ENCODE measurements at places on chromosomes 6 and 20.

DNA sequence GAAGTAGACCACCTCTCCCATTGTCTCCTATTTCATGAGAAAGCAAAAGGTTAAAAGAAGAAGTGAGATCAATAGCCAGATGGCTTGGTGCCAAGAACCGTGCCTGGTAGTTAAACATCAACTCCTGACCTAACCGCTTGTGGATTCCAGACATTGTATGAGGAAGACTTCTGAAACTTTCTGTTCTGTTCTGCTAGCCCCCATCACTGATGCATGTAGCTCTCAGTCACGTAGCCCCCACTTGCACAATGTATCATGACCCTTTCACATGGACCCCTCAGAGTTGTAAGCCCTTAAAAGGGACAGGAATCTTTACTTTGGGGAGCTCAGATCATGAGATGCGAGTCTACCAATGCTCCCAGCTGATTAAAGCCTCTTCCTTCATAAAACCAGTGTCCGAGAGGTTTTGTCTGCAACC lies 301.2 kb downstream of the RNGTT start:
- DNase-seq: no peak

DNA sequence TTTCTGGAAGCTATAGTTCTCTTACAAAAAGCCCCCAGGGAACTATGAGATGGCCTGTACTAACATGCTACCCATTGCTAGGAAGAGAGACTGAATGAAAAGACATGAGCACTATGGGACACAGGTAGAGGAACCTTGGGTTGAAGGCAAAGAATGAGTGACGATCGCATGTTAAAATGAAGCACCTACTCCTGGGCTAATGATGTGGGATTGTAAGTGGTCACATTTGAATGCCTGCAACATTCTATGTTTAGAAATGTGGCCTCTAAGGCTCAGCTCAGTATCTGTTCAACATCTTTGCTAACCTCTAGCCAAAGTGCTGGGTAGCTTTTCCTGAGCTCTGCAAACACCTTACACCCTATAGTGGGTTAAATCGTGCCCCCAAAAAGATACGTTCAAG lies 5.2 kb upstream of the ZC3H12D start:
- no peak for DNase-seq

DNA sequence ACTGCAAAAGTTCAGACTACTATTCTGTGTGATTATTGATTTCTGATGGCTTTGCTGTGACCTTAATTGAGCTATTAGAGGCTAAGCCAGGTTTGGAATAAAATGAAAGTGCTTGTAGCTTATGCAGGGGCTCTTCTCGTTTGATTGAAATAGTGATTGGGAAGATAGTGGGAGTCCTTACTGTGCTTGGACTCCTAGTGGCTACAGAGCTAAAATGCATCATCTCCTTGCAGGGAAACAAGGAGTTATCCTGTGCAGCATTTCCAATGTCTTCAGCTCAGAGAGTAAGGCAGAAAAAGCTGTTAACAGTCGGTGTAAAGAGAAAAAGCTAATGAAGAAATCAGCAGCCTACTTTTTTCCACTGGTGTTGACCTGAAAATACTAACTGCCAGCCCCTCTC lies 173.5 kb downstream of the SLC35F1 start:
- no peak for DNase-seq

- DNase-seq: no peak
Observed at GRCh38 chr20:37922016-37922415, 19.1 kb downstream of the VSTM2L start.

DNA sequence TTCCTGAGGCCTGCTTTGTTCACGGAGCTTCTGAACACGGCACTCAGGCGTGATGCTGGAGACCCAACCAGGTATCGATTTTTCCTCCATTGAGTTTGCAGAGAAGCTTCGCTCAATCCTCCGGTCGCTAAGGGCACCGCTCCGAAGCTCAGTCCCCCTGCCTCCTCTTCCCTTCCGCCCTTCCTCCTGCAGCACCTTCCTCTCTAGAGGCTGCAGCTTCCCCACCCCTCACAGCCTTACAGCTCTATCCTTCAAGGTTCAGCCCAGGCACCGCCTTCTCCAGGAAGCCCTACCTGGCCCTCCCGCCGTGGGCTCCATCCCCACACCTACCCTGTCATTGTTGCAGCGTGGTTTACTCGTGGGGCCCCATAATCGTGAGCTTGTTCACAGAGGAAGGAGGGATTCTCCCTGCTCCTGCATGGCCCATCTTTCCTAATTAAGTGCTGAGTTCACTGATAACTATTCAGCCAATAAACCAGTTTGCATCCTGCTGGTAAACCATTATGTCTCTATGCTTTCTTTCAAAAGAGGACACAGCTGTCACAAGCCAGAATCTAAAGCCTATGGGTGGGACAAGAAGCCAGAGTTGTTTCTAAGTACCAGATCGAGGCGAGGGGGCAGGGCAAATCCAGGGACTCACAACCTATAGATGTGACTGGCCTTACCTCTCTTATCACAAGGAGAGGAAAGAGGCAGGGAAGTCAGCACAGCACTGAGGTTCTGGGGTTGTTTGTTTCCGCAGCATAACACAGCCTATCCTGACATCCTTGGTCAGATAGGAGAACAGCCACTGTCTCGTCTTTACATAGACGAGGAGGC lies 152.0 kb downstream of the GRM4 start:
- no peak for DNase-seq

DNA sequence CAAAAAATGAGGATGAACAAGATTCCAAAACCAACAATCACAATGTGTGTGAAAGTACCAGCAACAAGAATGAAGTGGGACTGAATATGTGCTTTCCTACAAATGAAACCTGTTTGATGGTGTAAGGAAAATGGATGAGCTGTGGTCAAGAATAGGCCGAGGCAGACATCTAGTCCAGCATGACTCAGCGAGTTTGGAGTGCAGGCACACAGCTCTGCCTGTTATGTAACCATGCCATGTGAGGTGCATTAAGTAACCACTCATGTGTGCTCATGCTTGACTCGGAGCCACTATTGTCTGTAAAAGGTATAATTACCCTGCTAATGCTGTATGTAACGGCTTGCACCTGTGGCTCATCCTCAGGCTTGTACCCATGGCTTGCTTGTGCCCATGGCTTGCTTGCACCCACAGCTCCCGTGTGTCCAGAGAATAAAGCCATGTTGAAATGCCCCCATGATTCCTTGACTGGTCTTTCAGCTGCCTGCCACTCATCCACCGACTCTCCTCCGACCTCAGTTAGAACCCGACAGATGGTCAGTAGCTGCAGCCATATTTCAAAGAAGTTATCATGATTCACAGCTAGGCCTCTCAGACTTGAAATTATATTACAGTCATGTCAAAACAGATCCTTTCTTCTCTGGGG lies 98.7 kb downstream of the BACH2 start:
- peak; percentile 12 for DNase-seq

GRCh38 chr20:19631410-19631809 lies 126.6 kb upstream of the RIN2 start:
- DNase-seq: no peak

- DNase-seq: no peak
Observed at GRCh38 chr6:154726887-154727286, 6.3 kb upstream of the SCAF8 start.

DNA sequence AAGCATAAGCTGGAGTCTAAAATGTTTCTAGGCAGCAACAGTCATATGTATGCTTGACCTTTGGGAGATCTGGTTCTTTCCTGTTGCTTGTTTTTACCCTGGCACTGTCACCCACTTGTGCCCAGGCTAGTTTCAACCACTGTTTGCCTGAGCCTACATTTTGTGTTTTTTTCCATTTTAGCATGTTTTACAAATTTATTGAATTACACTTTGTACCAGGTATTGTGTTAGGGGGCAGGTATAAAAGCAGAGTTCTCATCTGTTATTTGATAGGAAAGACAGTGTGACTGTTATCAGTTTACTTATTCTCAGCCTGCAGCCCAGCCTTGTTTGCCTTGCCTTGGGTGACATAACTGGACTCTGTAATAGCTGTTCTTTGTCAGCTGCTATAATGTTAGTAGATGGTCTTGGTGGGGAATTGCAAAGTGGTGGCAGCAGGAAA lies 147.0 kb downstream of the CDKAL1 start:
- DNase-seq: no peak

- DNase-seq: no peak
Observed at GRCh38 chr20:8898823-8899222, 170.1 kb upstream of the PLCB4 start.

DNA sequence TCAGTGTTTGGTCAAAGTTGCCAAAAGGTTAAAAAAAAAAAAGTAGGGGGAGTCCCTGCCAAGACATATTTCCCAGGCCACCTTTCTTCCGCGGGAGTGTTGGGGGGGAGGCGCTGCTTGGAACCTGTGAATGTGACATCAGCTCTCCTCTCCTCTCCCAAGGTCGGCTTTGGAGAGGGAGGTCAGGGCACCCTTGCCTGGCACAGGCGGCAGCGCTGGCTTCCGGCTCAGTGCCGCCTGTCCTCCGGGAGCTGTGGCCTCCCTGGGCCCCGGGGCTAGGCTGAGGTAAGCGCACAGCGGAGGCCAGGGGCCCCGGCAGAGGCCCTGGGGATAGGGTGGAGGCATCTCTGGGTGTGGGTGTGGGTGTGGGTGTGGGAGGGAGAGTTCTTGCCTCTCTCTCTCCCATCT lies 1.9 kb upstream of the EDN1 start:
- no peak for DNase-seq

- DNase-seq: peak; percentile 19
Observed at GRCh38 chr6:11242711-11243110, 10.2 kb upstream of the NEDD9 start.

DNA sequence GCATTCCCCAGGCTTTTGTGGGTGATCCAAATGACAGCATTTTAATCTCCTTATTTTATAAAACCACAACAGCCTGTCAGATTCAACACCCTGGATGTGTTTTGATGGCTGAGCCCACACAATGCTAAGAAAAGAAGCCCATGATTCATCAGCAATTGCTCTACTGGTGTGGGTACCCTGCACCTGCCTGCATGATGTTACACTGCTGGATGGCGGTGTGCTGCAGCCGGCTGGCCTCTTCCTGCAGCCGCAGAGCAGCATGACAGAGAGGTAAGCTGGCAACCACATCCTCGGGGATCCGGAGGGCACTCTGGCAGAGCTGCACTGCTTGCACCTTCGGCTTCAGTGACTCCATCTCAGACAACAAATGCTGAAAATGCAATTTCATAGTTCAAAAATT lies 327.5 kb downstream of the SYNE1 start:
- DNase-seq: no peak

- DNase-seq: no peak
Observed at GRCh38 chr6:14719270-14719669, 526.6 kb upstream of the JARID2 start.

GRCh38 chr6:148295261-148295887 lies 47.3 kb upstream of the SASH1 start:
- no peak for DNase-seq

DNA sequence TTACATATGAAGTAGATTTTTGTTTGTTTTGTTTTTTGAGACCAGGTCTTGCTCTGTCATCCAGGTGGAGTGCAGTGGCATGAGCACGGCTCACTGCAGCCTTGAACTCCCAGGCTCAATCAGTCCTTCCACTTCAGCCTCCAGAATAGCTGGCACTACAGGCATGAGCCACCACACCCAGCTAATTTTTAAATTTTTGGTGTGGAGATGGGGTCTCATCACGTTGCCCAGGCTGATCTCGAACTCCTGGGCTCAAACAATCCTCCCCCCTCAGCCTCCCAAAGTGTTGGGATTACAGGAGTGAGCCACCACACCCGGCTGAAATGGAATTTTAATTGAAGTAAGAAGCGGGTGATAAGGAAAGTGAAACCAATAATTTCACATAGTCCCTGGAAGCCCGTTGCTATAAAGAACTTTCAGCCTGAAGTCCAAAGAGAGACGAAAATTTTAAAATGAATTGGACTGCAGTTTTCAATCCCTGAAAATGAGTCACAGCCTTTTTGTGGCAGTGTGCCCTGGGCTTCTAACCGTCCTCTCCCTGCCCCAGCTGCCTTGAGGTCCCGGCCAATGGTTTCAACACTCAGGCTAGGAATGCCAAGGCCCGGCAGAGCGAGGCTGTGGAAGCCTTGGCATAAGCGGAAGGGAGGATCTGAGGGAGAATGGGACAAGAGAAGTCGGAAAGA lies 757 bp downstream of the RAET1E start:
- peak; percentile 94 for DNase-seq

DNA sequence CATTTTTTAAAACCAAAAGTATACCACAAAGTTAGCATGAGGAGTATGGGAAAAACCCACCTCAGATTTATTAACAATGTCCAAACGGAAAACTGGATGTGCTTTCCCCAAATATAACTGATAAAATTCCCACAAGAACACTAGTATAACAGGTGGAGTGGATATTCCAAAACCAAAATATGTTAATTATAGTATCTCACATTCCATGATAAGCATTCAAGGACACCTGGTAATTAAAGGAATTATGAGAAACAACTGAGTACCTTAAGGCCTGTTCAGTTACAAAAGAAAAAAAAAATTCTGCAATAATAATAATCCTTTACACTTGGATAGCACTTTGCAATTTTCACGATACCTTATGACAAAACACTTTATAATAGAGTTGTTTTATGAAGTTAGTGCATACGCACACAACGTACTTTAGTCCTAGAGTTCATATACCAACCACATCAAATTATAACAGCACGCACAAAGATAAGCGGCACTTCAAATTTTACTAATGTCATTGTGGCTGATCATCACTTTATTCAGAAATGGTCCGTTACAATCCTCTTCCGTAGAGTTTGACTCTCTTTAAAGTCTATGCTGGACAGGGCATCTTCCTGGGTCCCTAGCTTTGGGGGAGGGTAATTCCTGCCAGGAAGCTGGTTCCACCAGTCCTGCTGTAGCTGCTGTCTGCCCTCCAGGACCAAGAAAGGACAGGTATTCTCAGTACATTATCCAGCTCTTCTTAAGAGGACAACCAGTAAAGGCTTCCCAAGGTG lies 1.7 kb downstream of the CDK19 start:
- no peak for DNase-seq

- DNase-seq: no peak
Observed at GRCh38 chr6:22716721-22717120, 147.4 kb downstream of the HDGFL1 start.

DNA sequence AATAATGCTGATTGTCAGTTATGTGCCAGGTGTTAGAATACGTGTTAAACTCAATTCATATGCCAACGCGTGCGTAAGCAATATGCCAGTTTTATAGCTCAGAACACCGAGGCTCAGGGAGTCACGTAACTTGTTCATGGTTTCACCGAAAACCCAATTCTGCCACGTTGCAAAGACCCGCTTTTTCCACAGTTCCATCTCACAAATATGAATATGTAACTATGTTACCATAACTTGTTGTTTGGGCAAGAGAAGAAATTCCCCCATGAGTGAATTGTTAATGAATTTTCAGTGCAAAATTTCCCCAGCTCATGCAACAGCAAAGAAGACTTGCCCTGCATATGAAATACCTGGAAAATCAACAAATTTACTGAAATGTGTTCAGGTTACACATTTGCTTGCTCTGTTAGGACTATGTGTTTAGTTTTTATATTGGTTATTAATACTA lies 30.1 kb downstream of the SF3B5 start:
- DNase-seq: peak; percentile 20
